ENCODE measurements at places on chromosomes 13 and 19.

GRCh38 chr13:104526561-104526960 is 1460.3 kb upstream of the SLC10A2 start:
- no peak for DNase-seq

DNA sequence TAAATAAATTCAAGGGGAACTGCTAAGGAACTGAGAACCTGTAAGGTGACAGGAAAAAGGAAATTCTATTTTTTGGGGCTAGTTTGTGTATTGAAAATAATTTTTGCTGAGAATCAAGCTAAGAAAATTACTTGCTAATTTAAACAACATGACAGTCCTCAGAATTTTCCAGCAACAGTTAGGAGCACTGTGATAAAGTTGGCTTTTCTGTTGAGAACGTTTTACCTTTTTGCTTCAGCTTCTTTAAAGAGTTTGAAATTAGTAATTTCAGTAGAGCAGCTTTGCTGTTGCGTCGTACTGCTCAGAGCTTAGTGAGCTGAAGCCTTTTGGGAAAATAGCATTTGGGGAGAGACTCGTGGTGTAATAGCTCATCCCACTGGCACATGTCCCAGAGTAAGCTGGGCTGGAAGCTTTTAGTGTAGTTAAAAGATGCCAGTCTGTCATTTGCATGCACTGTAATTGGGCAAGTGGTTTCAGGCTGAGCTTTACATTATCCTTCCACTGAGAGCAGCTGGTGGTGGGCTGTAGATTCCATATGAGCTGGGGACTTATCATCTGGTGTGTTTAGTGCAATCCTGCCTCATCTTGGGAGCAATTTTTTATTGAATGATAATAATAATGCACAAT is 69.8 kb downstream of the LRCH1 start:
- DNase-seq: peak; percentile 60

DNA sequence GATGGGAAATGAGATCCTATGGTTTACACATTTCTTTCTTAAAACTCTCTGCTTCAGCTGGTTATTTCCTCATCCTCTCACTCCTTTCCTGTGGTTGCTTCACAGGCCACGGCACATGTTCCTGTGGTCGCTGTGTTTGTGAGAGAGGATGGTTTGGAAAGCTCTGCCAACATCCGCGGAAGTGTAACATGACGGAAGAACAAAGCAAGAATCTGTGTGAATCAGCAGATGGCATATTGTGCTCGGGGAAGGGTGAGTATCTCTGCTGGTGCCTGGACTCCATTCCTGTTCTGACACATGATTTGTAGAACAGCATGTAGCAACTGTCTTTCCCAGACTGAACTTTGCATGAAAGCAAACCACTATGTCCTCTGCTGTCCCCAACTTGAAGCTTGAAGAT is 254.2 kb downstream of the ITGBL1 start:
- no peak for DNase-seq

GRCh38 chr19:45464852-45465441 is 2.8 kb upstream of the FOSB start:
- DNase-seq: no peak

DNA sequence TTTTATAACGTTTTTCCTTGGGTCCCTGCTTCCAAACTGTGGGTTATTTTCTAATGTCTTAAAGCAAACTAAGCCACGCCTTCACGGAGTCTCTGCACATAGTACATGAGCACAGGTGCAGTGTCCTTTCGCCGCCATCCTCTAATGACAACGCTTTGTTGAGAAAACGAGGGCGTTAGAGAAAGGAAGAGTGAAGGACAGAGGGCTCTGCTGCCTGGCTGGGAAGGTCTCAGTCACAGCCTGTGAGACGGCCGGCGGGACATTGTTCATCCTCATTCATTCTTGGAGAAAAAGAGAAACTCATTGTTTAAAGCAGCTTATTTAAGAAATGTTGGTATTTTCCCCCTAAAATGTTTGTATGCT is 9.5 kb downstream of the IL17D start:
- no peak for DNase-seq

- no peak for DNase-seq
These were observed 17.4 kb downstream of the RUBCNL start for GRCh38 chr13:46369506-46370277.

- no peak for DNase-seq
These were observed 4.3 kb upstream of the NR2F6 start for GRCh38 chr19:17249887-17250548.

DNA sequence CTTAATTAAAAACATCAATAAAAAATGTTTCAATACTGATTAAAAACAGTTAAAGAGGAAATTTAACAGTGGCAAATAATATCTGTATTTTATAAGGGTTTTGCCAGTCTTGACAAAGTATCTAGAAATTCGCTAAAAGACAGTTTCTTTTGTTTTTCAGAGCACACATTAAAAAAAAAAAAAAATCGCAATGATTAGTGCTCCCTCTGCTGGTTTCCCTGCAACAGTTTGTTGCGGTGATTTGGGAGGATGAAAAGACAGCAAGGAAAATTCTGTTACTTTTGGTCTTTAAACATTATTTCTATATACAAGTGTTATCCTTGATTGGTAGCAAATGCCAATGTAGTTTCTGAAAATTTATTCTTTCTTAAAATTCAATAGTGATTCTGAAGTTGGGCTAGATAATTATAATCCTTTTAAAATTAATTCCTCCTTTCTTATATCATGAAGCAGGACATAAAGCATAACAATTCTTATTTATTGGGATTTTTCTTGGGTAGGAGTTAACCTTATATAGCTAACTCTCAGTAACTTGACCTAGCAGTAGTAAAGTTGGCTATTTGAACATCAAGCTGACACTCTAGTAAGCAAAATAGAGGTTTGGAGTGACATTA is 23.1 kb upstream of the SPRY2 start:
- DNase-seq: no peak

DNA sequence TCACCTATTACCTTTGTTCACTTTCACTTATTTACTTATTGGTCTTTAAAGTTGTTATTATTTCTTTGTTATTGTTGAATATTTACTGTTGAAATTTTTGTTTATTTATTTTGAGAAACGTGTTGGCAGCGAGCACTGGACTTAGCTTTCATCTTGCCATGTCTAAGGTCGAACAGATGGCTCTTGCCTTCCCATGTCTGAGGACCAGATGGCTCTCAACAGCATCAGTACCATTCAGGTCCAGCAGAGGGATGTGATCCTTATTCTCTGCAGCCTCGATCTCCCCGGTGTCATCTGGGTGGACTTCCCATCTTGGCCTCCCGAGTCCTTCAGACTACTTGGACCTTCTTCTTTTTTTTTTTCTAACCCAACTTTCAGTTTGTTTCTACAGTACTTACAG is 1437.6 kb downstream of the UQCRFS1 start:
- DNase-seq: no peak

Measured in NCI-H1105 (cell line).